ENCODE measurements at places on chromosomes 12 and 14.

DNA sequence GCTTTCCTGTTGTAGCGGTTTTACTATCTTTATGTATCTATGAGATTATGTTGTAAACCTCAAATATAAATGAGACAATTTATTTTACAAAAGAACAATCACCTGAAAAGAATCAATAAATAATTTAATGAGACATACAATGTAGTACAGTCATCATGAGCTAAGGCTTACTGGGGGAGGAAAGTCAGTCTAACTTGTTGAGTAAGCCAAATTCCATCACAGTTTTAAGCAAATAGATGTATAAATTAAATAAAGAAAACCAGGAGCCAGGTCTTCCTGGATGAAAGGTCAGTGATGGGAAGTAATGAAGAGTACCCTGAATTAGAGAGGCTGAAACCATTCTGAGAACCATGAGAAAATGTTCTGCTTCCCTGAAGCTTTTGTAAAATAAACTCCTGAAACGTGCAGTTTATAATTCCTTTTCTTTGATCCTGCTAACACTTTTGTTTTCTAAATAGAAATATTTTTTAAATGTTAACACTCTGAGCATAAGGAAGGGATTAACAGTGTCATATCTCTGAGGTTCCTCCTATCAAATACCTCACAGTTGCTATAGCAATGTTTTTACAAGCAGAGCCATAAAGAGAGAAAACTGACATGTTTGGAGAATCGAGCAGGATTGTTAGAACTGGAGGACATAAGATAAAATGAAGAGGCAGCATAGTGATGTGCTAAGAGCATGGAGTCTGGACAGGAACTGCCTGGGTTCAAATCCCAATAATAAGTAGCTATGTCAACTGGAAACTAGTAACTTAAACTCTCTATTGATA, 444.9 kb upstream of the FOXG1 start:
- no peak for DNase-seq

DNA sequence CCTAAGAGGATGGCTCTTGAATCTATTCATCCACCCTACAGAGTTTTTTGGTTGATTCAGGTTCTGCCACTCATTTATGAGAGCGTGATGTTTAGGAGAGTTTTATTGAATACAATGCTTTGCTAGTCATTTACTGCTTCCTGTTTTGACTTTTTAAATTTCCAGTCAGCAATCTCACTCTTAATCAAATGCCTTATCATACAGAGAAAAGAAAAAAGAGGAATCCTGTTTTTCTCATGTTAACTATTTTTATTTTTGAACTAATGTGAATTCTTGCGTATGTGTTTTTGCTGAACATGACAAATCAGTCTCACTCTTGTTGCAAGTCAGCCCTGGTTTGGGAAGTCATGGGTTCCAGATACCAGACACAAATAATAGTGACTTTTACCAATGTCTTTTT, 22.1 kb upstream of the LGMN start:
- no peak for DNase-seq

DNA sequence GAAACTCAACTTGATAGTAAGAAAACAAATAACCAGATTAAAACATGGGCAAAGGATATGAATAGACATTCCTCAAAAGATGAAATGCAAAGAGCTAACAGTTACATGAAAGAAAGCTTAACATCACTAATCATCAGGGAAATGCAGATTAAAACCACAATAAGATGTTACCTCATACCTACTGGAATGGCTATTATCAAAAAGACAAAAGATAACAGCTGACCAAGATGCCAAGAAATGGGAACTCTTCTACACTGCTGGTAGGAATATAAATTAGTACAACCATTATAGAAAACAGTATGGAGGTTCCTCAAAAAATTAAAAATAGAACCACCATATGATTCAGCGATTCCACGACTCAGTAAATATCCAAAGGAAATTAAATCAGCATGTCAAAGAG, 18.8 kb downstream of the KCNH5 start:
- no peak for DNase-seq

- DNase-seq: no peak
Measured at GRCh38 chr14:88614218-88614907, 51.5 kb downstream of the ZC3H14 start.

GRCh38 chr14:51877810-51878209, 17.4 kb downstream of the GNG2 start:
- DNase-seq: no peak

- DNase-seq: no peak
Measured at GRCh38 chr12:123319273-123319672, 45.4 kb downstream of the SBNO1 start.

DNA sequence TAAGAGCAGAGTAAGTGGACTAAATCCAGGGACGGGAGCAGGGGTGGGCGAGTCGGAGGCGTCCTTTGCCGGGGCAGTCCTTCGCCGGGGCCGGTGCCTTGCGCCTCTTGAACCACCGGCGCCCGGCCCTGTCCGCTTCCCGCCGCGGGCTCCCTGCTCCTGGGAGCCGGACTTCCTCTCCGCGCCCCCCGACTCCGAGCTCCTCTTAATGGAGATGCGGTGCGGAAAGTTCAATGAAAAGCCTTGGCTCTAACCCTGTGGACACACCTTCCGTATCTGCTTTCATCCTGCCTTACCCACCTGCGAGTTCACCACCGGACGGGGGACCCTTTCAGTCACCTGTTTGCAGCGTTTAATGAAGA, 412 bp downstream of the FGFR1OP2 start:
- DNase-seq: no peak

GRCh38 chr14:23076785-23077408, 18.0 kb downstream of the ACIN1 start:
- no peak for DNase-seq

GRCh38 chr12:105723066-105723465, 392.6 kb downstream of the C12orf75 start:
- no peak for DNase-seq

GRCh38 chr12:110012659-110013058, 13.4 kb downstream of the ANKRD13A start:
- no peak for DNase-seq

DNA sequence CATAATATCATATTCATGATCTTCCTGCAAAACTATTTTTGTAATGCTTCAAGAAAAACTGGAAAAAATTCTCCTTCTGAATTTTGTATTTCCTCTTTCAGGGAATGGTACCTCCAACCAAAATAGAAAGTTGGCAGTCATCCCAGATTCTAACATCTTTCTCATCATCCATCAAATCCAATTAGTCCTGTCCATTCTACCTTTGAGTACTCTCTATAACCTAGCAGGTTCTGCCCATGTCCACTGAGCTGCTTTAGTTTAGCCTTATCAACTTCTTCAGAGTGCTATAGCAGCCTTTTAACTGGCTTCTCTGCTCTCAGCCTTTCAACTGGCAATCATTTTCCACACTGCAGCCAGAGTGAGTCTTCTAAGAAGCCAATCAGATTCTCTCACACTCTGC, 236.2 kb downstream of the AKAP6 start:
- DNase-seq: no peak

GRCh38 chr14:72614365-72614764, 279.5 kb downstream of the DPF3 start:
- DNase-seq: no peak

- no peak for DNase-seq
Measured at GRCh38 chr12:20368651-20369304, 441 bp downstream of the PDE3A start.

DNA sequence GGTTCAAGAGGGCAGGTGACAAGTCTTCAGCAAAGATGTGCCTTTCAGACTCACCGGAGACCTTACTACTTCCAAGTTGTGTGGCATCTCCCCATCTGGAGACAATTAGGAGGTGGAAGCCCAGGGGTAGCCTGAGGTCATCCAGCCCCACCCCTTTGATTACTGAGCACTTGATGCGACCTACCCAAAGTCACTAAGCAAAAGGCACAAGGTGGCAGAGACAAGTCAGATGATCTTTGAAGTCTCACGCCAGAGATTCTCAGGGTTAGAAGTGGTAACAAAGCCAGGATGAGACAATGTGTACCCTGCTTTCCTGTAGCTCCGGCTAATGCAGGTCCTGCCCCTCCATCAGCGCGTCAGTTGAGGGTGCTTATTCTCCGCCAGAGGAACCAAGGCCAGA, 1.4 kb upstream of the FOXN3 start:
- no peak for DNase-seq

DNA sequence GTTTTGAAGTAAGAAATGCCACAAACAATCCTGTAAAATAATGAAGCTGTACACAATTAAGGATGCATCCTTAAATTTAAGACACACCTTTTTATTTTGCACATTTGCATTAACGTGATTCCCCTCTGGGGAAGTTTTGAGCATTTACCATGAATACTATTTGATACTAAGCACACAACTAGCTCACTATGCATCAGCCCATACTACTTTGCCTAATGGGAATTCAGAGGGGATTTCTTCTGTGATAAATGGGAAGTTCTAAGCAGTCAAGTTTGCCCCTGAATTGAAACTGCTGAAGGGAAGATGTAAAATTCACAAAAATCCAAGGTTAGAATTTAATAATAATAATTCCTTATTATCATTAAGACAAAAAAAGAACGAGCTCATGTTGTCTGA, 27.4 kb downstream of the SINHCAF start:
- DNase-seq: no peak

- DNase-seq: no peak
Measured at GRCh38 chr12:131855521-131856142, 27.4 kb downstream of the MMP17 start.

GRCh38 chr12:52204931-52205505, 13.2 kb upstream of the KRT80 start:
- DNase-seq: no peak

DNA sequence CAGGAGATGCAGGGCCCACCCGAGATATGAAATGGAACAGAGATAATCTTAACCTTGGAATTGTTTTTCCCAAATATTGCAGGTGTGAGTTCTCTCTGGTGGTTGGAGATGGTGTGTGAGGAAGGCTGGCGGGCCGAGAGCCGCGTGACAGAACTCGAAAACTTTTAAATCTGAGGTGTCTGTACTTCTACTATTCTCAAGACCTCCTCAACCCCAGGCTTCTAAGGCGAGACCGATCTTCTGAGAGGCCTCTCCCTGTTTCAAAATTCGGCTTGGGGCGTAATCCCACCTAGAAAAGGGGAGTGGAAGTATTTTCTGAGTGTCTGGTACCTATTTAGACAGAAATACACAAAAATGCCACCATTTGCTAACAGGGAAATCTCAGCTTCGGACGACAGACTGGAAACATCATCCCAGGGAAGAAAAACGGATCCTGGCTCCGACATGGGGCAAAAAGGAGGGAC, 611 bp downstream of the SARNP start:
- no peak for DNase-seq

DNA sequence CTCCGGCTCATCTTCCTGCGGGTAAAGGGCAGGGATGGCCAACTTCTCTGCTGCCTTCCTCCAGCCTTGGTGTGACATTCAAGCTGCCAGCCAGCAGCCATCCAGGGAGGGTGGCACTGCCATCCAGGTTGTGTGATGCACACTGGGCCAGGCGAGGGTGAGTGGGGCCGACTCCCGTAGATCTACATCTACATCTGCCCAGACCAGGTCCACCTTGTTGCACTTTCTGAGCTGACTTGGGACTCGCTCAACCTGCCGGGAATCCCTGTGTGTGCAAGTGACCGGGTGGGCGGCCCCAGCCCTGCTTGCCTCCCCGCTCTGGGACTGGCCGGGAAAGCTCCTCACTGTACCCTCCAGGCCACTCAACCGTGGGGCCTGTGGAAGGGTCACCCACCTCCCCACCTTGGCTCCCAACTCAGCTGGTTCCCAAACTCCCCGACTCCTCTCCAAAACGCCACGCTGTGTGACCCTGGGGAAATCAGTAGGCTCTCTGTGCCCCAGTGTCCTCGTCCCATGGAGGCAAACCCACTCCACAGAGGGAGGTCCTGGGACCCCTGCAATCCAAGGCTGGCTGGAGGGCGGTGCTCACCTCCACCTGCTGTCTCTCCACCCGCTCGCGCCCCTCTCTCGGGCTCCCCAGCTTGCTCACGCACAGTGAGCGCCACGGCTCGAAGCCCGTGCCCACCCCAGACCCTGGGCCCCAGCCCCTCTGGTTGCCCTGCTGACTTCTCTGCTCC, 14.7 kb downstream of the JAG2 start:
- no peak for DNase-seq

DNA sequence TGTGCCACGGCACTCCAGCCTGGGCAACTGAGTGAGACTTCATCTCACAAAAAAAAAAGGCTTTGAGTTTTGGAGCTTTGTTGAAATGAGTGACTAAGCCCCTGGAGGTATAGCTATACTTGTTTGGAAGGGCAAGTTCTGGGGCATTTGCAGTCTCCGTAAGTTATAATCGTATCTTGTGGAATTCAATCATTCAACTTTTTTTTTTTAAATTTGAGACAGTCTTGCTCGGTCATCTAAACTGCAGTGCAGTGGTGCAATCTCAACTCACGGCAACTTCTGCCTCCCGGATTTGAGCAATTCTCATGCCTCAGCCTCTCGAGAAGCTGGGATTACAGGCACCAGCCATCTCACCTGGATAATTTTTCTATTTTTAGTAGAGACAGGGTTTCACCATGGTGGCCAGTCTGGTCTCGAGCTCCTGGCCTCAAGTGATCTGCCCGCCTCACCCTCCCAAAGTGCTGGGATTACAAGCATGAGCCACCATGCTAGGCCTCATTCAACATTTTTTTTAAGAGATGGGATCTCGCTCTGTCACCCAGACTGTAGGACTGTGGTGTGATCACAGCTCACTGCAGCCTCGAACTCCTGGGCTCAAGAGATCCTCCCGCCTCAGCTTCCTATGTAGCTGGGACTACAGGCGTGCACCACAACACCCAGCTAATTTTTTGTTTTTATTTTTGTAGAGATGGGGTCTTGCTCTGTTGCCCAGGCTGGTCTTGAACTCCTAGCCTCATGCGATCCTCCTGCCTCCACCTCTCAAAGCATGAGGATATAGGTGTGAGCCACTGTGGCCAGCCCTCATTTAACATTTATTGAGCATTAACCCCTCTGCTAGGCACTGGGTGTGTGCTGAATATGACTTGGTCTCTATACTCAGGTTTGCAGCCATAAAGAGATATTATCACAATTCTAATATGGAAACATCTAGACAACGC, 133.7 kb upstream of the MAP1LC3B2 start:
- DNase-seq: no peak

GRCh38 chr14:24734917-24735500, 101.0 kb upstream of the GZMB start:
- DNase-seq: no peak

DNA sequence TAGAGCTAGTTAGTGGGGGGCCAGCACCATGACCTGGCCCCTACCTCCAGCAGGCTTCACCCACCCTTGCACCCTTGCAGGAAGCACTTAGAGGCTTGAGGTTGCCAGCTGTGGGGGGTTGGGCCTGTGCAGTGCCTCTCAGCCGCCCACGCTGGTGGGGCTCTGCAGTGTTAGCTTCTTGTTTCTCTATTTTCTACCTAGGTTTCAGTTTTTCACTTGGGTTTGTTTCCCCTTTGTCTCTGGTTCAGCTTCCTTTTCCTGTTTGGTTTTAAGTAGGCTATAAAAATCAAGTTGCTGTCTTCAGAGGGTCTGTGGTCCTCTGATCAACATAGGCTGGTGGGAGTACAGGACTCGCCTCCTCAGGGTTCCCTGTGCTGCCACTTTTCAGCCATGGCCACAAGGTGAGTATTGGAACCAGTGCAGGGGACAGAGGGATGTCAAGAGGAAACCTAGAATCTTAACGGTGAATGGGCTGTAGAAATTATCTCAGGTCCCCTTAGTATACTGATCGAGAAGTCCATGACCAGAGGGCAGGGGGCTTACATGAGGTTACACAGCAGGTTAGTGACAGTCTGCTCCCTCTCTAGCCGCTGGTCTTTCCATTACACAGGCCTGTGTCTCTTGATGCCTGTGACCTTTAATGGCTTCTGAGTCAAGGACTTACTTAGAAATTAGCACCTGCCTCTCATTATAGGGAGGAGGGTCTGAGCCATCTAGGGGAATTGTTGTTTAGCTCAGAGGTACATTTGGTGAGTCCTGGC, at the start of gene EVL:
TSS of gene EVL (plus strand) at position 312 of the 761 bp plus-strand sequence. CDS start at position 391, 79 bp downstream.
- no peak for DNase-seq
